ENCODE measurements at places on chromosomes 2 and 18.

DNA sequence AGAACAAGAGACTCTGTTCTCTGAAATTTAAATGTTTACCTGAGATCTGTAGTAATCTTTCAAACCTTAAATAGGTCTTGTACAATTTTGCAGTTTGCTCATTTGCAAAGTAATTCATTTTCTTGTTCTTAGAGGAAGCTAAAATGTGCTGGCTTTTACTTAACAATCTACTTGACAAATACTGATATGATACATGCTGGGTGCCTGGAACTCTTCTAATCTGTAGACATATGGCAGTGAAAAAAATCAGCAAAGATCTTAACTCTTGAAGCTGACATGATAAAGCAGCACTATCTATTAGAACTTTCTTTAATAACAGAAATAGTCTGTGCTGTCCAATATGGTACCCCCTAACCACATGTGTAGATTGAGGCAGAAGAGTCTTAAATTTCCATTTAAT, 1352.8 kb upstream of the SLC39A10 start:
- DNase-seq, result no peak

GRCh38 chr2:85890522-85891176, 1.9 kb upstream of the ST3GAL5 start:
- DNase-seq, result no peak

DNA sequence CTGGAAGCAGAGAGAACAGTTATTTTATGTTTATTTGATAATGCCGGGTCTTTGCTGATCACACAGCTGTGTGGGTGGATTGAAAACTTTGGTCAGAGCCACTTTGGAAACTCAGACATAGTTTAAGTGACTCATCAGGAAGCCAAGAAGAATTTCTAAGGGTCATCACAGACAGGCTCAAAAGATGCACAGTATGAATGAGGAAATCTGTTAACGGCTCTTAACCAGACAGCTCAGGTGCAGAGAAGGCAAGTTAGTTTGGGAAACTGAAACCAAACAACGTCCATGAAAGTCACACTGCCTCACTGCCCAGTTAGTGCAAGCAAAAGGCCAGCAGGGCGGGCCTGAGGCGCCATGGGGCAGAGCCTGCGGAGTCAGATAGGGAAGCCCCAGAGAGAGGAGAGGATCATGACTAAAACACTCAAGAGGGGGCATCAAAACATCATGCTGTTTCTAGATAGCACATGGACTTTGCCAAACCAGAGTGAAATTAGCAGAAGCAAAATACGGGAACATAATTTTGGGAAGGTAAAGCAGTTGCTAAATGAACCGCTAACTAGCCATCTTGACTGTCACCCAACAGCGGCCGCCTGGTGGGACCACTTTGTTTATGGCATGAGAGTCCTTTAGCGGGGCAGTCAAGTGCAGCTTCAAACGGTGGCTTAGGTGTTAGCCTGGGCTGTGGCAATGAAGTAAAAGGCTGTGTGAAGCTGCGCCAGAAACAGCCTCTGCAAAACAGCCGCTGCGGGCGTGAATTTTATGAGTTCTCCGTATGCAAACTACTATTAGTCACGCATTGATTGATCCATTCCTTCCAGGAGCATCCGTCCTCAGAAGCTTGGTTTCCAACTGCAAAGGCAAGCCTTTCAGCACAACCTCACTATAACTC, 101.2 kb downstream of the KCTD18 start:
- DNase-seq, result no peak

GRCh38 chr2:48984922-48985321, 169.4 kb downstream of the FSHR start:
- DNase-seq, result no peak

- DNase-seq, result no peak
Measured at GRCh38 chr2:42052702-42053481, 5.1 kb downstream of the PKDCC start.

DNA sequence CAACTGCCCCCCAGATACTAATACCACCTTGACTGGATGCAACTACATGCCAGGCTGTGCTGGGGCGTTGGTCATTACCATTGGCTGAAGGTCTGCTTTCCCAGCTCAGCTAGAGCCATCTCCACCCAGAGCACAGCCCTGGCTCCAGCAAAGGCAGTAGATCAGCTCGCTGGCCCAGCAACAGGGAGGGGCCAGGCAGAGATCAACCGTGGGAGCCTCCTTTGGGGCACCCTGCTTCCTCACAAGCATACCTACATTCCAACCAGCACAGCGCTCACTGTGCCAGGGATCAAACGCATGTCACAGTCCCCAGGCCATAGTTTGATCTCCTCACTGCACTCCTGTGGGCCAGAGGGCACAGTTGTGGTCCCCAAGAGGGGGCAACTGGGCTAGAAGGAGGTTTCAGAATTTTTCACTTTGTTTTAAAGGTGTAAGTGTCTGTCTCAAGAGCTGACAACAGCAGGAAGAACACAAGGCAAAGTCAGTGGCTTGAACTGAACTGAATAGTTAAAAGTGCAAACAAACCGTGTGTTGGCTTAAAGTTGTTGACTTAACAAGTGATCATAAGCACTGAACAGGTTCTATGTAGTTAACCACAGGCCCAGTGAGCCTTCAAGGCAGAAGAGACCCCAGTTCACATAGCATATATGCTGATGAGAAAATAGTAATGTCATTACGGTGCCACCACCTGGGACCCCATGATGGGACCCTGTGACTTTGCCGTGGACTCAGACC, 70.1 kb upstream of the BZW1 start:
- DNase-seq, result no peak

DNA sequence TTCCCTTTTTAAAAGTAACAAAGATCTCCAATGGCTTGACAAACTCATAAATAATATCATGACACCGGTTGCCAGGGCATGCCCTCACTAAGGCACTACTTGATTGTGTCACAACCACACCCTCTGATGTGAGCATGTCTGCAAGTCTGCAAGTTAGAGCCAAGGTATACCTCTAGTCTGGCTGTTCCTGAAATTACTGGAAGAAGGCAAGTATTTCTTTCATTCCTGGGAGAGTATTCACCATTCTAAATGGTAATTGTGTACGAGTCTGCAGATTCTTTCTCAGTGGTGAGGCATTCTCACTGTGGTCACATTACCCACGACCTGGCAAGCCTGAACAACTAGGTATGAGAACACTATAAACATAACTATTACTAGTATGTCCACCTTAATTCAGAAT, 25.7 kb upstream of the RNU4ATAC start:
- no peak for DNase-seq

- DNase-seq, result no peak
Measured at GRCh38 chr2:182266909-182267308, 159.9 kb downstream of the PDE1A start.

- DNase-seq, result no peak
Measured at GRCh38 chr2:86358957-86359356, 21.5 kb upstream of the REEP1 start.

- no peak for DNase-seq
Measured at GRCh38 chr2:207950063-207950760, 75.1 kb downstream of the PLEKHM3 start.

DNA sequence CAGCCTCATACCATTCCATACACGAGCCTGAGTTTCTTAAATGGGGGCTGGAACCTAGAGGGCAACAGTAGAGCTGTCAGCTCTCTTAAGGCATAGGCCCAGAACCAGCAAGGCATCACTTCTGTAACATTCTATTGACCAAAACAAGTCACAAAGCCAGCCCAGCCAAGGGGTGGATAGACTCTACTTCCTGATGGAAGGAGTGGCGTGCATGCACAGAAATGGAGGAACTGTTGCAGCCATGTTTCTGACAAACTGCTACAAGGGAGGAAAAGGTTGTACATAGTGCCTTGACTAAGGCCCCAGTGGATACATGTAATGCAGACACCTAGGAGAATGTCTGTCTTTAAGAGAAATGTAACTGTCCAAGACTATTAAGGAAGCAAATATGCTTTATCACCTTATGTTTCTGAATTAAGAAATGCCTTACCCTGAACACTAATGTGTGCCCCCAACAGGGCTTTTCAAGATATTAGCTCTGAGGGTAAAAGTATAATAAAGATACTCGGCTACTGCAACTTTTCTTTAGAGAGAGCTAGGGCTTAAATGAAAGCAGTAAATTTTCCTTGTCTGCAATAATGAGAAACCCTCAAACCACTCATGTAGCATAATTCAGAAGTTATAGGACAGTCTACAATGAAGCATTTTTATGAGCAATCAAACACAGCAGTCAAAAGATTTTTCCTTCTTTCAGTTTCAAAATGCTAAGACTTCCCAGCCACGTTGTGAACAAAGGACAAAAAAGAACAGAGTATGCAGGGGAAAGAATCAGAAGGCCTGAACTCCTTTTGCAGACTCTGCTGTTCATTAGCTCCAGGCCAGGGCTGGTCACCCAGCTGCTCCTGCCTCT, 35.1 kb upstream of the CDC42EP3 start:
- no peak for DNase-seq

- no peak for DNase-seq
Measured at GRCh38 chr2:11777066-11777782, 30.8 kb downstream of the LPIN1 start.

GRCh38 chr18:35045121-35045520, 3.9 kb downstream of the MAPRE2 start:
- peak; percentile 32 for DNase-seq

DNA sequence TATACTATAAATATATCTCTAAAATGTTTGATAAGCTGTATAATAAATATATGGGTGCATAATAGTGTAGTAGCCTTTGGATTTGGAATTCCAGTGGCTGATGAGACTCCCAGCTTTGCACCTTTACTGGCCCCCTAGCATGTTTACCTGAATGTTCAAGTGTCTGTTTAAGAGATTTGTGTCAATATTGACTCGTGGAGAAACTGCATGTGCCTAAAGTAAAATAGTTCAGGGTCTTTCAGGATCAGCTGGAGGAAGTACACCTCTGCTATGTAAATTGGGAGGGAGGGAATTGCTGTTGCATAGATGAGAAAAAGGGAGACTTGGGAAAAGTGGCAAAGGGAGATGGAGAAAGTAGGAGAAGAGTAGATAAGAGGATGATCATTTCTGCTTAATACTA, 23.9 kb downstream of the ME2 start:
- DNase-seq, result no peak

DNA sequence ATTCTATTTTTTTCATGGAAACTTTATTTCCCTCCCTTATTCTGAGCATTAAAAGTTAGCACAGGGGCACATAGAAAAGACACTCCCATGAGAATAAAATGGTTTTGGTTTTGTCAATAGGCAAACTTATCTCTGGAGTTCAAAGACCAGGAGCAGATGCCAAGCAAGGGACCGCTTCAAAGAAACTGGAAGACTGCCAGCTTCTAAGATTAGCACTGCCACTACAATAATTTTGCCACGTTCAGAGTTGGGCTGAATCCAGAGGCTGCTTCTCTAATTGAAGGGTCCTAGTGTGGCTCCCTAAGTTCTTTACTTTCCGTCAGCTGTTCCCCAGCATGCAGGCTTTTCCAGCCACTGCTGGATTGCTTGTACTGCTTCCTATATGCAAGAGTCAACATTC, 681.0 kb upstream of the GCFC2 start:
- no peak for DNase-seq

DNA sequence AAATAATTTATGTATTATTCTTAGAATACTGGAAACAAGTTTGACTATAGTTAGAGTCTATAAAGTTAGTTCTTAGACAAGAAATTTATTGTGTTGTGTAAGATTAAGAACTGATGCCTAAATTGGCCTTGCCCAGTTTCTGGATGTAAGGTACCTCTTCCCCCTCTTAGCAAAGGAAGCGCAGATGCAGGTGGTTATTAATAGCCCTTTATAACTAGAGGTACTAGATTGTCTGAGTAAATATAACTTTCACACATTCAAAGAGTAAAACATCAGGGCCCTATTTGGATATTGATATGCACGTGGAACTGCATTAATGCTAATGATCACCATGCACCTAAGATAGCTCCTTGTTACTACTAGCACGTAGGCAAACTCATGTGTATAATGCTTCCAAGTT, 100.7 kb downstream of the ZEB2 start:
- DNase-seq, result no peak

DNA sequence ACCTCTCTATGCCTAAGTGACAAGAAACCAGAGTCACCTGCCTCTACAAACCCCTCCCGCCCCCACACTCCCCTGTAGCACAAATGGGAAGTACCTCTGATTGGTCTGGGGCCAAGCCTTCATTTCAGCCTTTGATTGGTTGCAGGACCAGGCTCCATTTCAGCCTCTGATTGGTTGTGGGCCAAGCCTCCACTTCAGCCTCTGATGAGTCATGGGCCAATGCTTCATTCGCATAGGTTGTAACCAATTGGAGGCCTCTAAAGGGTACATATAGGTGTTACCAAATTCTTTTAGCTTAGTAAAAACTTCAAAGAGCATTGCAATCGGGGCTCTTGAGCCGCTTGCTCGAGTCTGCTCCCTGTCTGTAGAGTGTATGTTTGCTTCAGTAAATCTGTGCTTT, 25.0 kb downstream of the CCDC102B start:
- no peak for DNase-seq

GRCh38 chr2:45988879-45989278, 308.3 kb upstream of the EPAS1 start:
- DNase-seq, result no peak

GRCh38 chr2:173124441-173124840, 48.8 kb downstream of the MAP3K20 start:
- no peak for DNase-seq

DNA sequence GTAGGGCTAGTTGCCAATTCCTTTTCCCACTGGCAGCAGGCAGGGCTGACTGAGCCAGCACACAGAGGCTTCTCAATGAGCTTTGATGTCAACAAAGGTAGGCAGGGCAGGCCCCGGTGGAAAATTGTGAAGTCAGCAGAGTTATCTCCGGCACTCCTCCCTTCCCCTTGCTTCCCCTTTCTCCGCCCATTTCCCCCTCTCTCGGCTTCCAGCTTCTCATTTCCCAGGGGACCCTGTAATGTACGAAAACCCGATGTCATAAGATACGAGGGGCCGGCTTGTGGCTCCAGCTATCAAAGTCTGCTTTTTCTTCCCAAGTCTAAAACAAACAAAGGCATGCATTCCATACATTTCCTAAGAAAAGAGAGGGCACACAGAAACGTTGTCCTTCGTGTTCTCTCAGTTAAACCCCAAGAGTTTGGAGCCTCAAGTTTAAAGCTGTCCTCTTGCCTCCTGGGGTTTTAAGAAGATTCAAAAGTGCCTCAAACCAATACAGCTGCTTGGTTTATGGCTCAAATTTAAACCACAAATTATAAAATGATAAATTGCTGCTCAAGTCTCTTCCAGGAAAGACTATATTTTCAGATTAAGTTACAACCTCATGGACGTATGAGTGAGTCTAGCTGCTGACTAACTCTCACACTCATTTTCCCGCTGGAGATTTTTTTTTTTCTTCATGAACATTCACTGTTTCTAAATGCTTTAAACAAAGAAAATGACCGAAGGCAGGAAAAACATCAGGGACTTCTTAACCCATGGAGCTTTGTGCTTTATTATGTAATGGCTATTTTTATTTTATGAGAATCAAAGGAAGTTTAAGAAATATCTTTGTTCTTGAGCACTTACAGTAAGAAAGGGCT, 27.2 kb upstream of the EML4 start:
- DNase-seq, result peak; percentile 48

- no peak for DNase-seq
Measured at GRCh38 chr2:226669249-226669648, 130.4 kb downstream of the IRS1 start.

GRCh38 chr2:238098901-238099713, 1.0 kb upstream of the ESPNL start:
- DNase-seq, result no peak
